Progenitor cell of endocrine pancreas (in vitro differentiated cells): ENCODE measurements at places on chromosomes 3 and 15.

DNA sequence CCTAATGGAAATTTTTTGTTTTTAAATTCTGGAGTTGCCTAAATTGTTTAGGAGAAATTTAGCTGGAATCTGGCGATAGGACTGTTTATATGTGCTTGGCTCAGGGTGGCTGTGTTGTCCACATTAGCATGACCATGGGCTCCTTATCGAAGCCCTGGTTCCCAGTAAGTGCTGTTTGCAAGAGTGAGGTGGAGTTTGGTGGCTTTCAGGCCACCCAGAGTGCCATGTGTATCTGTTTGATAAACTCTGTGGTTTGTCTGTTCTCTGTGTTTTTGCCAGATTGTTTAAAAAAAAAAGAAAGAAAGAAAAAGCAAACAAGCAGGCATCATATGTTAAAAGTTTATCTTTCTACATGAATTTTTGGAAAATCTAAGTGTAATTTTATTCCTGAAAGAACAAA lies 51.5 kb downstream of the PLCL2 start:
- no peaks in the 10 kb centered on the region for H3K36me3 ChIP-seq
- DNase-seq = no peak
- H3K4me3 ChIP-seq = no peak overlapping the region
- H3K27ac ChIP-seq = no peak overlapping the region

GRCh38 chr15:33716025-33716424 lies 252.3 kb upstream of the CHRM5 start:
- no peak overlapping the region for H3K4me3 ChIP-seq
- no peak for DNase-seq
- no peaks in the 10 kb centered on the region for H3K36me3 ChIP-seq
- H3K27ac ChIP-seq = no peak overlapping the region

DNA sequence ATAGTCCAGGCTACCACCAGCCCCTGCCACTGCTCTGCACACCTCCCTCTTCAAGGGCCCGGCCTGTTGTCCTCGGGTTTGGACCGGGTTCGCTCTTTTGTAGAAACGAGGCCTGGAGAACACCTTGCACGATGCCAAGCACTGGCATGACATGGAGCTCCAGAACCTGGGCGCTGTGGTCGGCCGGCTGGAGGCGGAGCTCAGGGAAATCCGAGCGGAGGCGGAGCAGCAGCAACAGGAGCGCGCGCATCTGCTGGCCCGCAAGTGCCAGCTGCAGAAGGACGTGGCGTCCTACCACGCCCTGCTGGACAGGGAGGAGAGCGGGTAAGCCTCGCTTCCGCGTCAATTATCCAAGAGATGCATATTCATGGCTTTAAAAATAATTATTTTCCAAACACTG lies 72.4 kb downstream of the BFSP2 start:
- peaks cover 30% of the 10 kb centered on the region for H3K4me1 ChIP-seq
- peak overlapping the region; percentile 35 for H3K4me3 ChIP-seq
- H3K27me3 ChIP-seq = peaks cover 6% of the 10 kb centered on the region
- no peaks in the 10 kb centered on the region for H3K36me3 ChIP-seq

DNA sequence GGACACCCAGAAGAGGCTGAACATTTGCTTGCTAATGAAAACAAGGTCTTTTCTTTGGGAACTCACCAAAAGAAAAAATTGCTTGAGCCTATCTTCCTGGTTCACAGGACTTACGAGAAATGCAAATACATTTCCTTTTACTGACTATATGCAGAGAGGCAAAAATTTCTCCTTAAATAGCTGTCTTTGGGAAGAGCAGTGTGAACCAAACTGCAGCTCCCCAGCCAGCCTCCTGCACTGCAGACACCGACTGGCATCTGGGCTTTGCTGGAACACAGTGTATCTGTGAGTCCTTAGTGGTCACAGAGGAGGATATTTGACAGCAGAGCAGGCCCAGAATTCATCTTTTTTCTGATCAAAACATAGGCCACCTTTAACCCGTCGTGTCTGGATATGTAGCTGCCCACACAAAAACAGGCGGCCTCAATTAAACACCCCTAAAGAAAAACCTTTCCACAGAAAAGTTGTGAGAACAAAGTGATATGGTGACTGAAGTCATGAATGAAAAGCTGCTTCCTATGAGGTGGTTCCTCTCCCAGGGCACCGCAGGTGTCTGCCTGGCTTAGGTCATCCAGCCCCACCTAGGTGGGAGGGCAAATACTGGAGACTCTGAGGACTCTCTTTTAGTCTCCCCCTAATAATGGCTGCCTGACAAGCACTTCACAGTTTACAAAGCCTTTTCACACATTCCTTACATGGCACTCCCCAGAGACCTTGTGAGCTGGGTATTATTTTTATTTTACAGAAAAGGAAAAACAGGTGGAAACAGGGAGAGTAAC lies 46.1 kb upstream of the TMEM158 start:
- no peak overlapping the region for H3K27ac ChIP-seq
- H3K36me3 ChIP-seq = no peaks in the 10 kb centered on the region
- no peak for DNase-seq
- H3K27me3 ChIP-seq = peaks cover 5% of the 10 kb centered on the region

GRCh38 chr3:86239946-86240345 lies 751.0 kb downstream of the VGLL3 start:
- DNase-seq = no peak
- no peak overlapping the region for H3K4me3 ChIP-seq
- no peaks in the 10 kb centered on the region for H3K36me3 ChIP-seq
- H3K4me1 ChIP-seq = peaks cover 9% of the 10 kb centered on the region
- H3K27ac ChIP-seq = no peak overlapping the region

GRCh38 chr15:34038871-34039789 lies at the start of gene AVEN:
Gene AVEN (minus strand): TSS chr15:34039204. CDS start chr15:34039046, 158 bp downstream.
- H3K27ac ChIP-seq = peak within 1 kb of the TSS; percentile 96
- DNase-seq = peak; percentile 44
- H3K36me3 ChIP-seq = no peaks in the 10 kb centered on the region

DNA sequence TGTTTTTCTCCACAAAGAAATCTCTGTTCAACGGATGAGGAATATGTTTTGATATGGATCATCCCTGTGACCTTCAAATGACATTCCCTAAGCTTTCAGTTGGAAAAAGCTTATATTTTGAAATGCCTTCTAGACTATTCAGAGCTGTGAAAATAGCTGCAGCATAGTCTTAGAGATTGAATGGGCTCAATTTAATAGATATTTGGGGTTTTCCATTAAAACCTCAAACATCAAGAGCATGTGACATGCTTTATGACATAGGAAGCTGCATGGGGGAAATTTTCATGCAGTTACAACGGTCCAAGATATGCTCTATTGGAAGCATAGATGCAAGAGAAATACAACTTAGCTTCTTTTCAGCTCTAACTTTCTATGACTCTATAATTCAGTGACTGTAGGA lies 102.8 kb downstream of the LSAMP start:
- no peak for DNase-seq
- no peak overlapping the region for H3K27ac ChIP-seq
- no peaks in the 10 kb centered on the region for H3K27me3 ChIP-seq

GRCh38 chr3:140441006-140441405 lies 236.9 kb upstream of the TRIM42 start:
- no peaks in the 10 kb centered on the region for H3K36me3 ChIP-seq
- no peak overlapping the region for H3K27ac ChIP-seq
- no peak for DNase-seq
- H3K27me3 ChIP-seq = peaks cover 16% of the 10 kb centered on the region

DNA sequence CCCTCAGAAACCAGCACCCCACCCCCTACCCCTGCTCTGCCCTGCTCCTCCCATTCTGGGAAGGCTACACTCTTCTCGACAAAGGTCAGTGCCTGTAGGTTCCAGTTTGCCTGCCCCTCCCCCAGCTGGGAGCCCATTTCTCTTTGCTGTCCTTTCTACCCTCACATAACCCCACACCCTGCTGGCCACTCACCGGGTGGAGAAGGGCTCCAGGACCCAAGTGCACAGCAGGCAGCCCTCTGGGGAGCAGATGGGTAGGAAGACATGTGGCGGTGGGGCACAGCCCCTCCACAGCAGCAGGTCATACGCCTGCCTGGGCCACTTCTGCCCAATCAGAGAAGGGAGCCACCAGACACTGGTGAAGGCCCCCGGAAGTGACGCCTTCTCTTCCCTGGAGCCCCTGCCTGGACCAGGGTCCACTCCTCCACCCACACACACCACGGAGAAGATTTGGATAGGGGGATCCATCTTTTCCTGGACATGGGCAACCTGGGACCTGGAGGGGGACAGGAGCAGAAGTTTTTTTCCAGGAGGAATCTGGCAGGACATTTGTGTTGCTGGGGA lies at the start of gene THPO:
Gene THPO, minus strand, starts transcription at position 326 of the 564 bp plus-strand sequence. CDS start 1,948 bp downstream, outside the sequence.
- peaks cover 30% of the 10 kb centered on the region for H3K27me3 ChIP-seq
- peaks cover 3% of the 10 kb centered on the region for H3K36me3 ChIP-seq
- H3K4me3 ChIP-seq = peak within 1 kb of the TSS; percentile 80
- DNase-seq = no peak
- H3K4me1 ChIP-seq = peaks cover 24% of the 10 kb centered on the region

- no peak overlapping the region for H3K4me3 ChIP-seq
- DNase-seq = no peak
- H3K27me3 ChIP-seq = peaks cover 19% of the 10 kb centered on the region
- H3K4me1 ChIP-seq = peaks cover 14% of the 10 kb centered on the region
Measured at GRCh38 chr3:14633819-14634424, 17.6 kb upstream of the CCDC174 start.

- no peaks in the 10 kb centered on the region for H3K27me3 ChIP-seq
- no peaks in the 10 kb centered on the region for H3K4me1 ChIP-seq
- no peak overlapping the region for H3K4me3 ChIP-seq
Measured at GRCh38 chr3:184196536-184196935, 10.5 kb downstream of the ABCF3 start.

DNA sequence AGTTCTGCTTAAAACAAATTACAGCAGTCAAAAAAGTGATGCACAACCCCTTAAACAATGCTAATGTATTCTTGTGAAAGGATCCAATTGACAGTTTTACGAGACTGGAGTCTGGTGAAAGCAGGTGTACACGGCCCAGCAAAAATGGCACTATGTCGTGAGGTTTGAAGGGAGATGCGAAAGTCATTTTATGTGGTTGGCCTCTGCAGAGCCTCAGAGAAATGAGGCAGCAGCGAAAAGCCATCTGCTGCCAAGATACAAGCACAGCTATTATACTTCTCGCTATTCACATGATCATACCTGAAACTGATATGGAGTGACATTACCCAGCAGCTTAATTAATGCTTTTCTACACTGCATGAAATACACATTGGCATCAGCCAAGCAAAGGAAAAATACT lies 36.4 kb downstream of the MECOM start:
- DNase-seq = no peak
- H3K27ac ChIP-seq = no peak overlapping the region
- H3K36me3 ChIP-seq = no peaks in the 10 kb centered on the region
- no peaks in the 10 kb centered on the region for H3K27me3 ChIP-seq

DNA sequence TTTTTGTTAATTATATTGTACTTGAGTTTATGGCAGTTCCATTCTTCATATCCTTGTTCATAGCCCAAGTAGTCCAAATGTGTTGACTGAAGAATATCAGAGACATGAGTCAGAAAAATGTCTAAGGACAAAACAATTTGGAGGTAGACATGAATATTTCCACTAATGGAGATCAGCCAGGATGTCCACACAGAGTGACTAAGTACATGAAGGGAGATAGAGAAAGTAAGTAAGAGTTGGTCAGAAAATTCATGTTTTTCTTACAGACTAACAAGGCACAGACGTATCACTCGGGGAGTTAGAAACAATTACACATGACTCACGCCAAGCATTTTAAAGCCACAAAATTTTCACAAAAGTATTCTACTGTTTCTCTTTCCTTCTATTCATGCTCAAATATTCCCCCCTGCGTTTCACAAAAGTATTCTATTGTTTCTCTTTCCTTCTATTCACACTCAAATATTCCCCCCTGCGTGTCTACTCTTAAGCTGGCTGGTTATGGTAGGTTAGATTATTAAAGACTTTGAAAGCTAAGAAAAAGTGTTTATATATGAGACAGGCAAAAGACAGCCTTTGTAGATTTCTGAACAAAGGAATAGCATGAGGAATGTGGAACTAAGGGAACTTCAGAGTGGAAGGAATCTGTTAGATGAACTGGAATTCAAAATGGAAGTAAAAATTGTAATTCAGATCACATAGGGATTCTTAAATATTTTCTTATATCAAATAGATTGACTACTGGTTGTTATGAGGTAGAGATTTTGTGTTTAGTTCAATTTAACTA lies 648.7 kb upstream of the CCDC54 start:
- H3K4me1 ChIP-seq = peaks cover 36% of the 10 kb centered on the region
- peak overlapping the region; percentile 3 for H3K27ac ChIP-seq
- no peaks in the 10 kb centered on the region for H3K36me3 ChIP-seq
